GM23338 (cell line): ENCODE measurements at places on chromosomes 1 and 21.

DNA sequence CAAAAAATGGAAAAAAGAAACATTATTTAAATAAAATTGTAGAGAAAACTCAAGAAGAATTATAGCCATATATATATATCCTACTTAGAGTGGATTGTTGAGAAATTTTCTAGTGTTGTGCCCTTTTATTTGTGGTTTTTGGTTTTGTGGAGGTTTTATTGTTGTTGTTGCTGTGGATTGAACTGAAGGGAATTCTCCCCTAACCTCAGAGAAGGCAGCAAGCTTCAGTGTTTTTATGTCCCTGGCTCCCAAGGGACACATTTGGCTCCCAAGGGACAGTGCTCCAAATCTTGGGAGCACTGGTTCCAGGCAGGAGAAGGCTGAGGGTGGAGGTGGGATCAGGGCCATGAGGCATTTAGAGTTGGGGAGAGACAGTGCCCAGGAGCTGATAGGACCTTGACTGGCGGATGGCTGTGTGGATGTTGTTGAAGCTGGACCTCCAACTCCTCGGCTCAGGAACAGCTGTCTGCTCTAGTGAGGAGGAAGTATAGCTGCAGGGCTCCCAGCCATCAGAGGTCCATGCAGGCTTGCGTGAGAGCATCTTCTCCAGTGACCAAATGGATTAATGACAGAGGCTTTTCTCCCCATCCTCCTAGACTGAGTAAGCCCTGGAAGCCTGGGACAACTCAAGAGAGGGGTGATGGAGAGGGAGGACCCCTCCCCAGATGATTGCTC lies 100.5 kb downstream of the TEX35 start:
- H3K4me3 ChIP-seq = no peak overlapping the region
- no peaks in the 10 kb centered on the region for H3K27me3 ChIP-seq
- H3K4me1 ChIP-seq = peaks cover 6% of the 10 kb centered on the region; the same call in 1 of the 2 replicates
- no peaks in the 10 kb centered on the region for H3K36me3 ChIP-seq
- H3K27ac ChIP-seq = no peak overlapping the region

GRCh38 chr1:245881767-245882391 lies 625.2 kb downstream of the SMYD3 start:
- no peaks in the 10 kb centered on the region for H3K4me1 ChIP-seq
- no peaks in the 10 kb centered on the region for H3K27me3 ChIP-seq
- no peak overlapping the region for H3K4me3 ChIP-seq
- H3K27ac ChIP-seq = no peak overlapping the region
- no peak for DNase-seq

- no peaks in the 10 kb centered on the region for H3K4me1 ChIP-seq
- H3K27me3 ChIP-seq = no peaks in the 10 kb centered on the region
- H3K4me3 ChIP-seq = no peak overlapping the region
- H3K27ac ChIP-seq = no peak overlapping the region
Measured at GRCh38 chr1:44907893-44908292, 64.8 kb upstream of the PTCH2 start.

GRCh38 chr1:80272495-80272894 lies 1266.0 kb upstream of the ADGRL4 start:
- no peak for DNase-seq
- no peaks in the 10 kb centered on the region for H3K4me1 ChIP-seq
- no peaks in the 10 kb centered on the region for H3K36me3 ChIP-seq
- no peak overlapping the region for H3K4me3 ChIP-seq
- H3K27me3 ChIP-seq = no peaks in the 10 kb centered on the region

GRCh38 chr1:64563958-64564565 lies 94.1 kb downstream of the CACHD1 start:
- H3K27ac ChIP-seq = no peak overlapping the region
- no peaks in the 10 kb centered on the region for H3K27me3 ChIP-seq
- H3K4me1 ChIP-seq = peaks cover 47% of the 10 kb centered on the region
- no peak overlapping the region for H3K4me3 ChIP-seq
- peaks cover 2% of the 10 kb centered on the region; the same call in 1 of the 2 replicates for H3K36me3 ChIP-seq
